Dermis blood vessel endothelial cell (primary cell): ENCODE measurements at places on chromosomes 11 and 22. TPM values are rescaled to one million over a fixed set of nuclear protein-coding genes. Genes with fewer than 3 reads are reported as not detected.

Gene H19
- total RNA-seq = 9.7 and 66.4 TPM in 2 replicates

Gene TTC36
- total RNA-seq = 2.5 and 3.2 TPM in 2 replicates

Gene FGF3
- not detected in 2 replicates for total RNA-seq

Gene C1QTNF4
- total RNA-seq = 0.34 and 0.37 TPM in 2 replicates
